HuH-7 (cell line): ENCODE measurements at places on chromosomes 4 and X.

GRCh38 chr4:18698119-18698883 lies 676.7 kb upstream of the LCORL start:
- no peak for DNase-seq

- no peak for DNase-seq
Measured at GRCh38 chrX:19443869-19444526, 71.3 kb downstream of the MAP3K15 start.

GRCh38 chr4:183714626-183715025 lies 55.5 kb downstream of the TRAPPC11 start:
- DNase-seq = no peak

- DNase-seq = no peak
Measured at GRCh38 chrX:108022491-108023089, 22.3 kb upstream of the VSIG1 start.

DNA sequence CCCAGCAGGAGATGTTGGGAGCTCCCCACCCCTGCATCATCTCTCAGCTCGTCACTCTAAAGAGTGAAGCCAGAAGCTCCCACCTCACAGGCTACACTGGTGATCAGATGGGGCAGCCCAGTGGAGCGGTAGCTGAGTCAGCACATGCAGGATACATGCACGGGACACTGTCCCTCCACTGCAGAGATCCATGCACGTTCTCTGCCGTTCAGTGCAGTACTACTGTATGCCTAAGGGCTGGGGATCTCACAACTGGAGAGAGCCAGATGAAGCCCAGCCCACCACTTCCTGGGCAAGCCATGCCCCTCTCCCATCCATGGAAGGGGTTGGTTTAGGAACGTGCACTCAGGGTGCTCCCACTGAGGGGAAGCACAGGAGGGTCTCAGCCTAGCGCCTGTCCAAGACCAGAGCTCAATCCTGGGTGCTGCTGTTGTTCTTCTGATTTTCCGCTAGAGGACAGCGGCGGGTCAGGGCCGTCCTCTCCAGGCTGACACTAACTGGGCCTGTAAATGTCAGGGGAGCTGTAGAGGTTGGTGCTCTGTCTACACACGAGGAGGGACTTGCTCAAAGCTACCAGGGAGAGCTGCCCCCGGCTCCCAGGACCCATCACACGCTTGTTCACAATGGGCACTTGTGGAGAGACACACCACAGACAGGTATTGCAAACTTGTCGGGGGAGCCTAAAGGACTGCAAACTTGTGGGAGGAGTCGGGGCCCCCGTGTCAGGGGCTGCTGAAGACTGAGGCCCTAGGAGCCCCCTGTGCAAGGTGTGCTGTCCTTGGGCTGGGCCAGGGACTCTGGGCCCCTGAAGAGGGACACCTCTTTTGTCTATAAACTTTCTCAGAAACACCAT lies 18.2 kb upstream of the ABLIM2 start:
- DNase-seq = peak; percentile 84

DNA sequence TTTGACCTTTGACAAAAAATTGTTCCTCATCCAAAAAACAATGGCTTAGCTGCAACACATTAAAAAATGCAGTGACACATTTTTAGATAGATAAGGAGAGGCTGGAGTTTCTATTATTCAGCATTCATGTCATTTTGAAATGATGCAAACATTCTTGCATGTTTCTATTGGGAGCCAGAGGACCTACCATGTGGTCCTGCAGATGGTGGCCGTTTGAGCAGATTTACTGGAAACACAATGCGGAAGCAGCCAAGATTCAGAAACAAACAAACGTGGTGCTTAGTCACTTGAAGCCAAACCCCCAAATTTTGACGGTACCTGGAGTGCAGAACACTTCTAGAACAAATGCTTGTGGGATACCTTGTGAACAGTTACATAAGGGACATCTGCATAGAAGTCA lies 456.7 kb downstream of the PCDH18 start:
- DNase-seq = no peak

GRCh38 chr4:36152735-36153134 lies 91.6 kb downstream of the ARAP2 start:
- no peak for DNase-seq

DNA sequence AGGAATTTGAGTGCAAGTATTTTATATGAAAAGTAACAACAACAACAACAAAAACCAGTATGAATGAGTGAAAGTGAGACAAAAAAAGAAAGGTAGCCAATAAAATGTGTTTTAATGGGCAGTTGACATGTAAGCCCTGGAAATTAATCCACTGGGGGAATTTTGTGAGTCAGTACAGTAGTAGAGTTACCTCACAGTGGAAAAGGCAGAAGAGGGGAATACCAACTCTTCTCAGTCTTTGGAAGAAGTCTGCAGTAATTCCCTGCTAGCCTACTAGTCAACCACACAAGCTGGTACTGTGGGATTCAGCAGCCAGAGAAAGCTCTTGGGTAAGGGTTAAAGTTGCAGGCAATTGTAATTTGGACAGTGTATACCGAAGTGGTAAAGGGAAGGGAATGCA lies 76.3 kb upstream of the IL15 start:
- DNase-seq = no peak

DNA sequence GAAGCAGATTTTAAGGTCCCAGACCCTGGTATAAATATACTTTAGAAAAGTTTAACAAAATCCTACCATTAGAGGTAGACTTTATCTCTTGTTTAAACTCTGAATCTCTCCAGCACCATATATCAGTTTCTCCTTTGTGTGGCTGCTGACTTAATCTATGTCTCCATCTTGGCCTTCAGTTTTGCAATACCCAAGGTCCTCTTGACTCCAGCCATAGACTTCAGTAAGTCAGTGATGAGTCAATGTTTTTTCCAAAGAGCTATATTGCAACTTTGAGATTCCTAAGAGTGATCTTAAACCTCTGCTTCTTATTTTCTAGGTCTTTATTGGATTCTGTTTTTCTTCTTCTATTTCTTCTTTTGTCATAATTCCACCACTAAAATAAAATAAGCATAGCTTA lies 50.8 kb upstream of the ADGRL3 start:
- no peak for DNase-seq

GRCh38 chrX:85993539-85994197 lies 53.7 kb downstream of the CHM start:
- no peak for DNase-seq

- DNase-seq = no peak
Measured at GRCh38 chrX:1554469-1555210, 17.7 kb upstream of the P2RY8 start.

- no peak for DNase-seq
Measured at GRCh38 chrX:70169281-70169680, 8.0 kb upstream of the DGAT2L6 start.

- no peak for DNase-seq
Measured at GRCh38 chr4:25624616-25625015, 31.0 kb upstream of the SLC34A2 start.

GRCh38 chr4:75841641-75842520 lies 60.4 kb downstream of the PPEF2 start:
- peak; percentile 8 for DNase-seq
